Epithelial cell of proximal tubule (primary cell): ENCODE measurements at places on chromosomes 1 and 21. TPM values are rescaled to one million over a fixed set of nuclear protein-coding genes. Genes with fewer than 3 reads are reported as not detected.

The OR2T35 gene
- total RNA-seq = not detected in 2 replicates

The TMEM269 gene
- total RNA-seq = not detected in 2 replicates

The PLA2G2A gene
- total RNA-seq = not detected in 2 replicates

DNA sequence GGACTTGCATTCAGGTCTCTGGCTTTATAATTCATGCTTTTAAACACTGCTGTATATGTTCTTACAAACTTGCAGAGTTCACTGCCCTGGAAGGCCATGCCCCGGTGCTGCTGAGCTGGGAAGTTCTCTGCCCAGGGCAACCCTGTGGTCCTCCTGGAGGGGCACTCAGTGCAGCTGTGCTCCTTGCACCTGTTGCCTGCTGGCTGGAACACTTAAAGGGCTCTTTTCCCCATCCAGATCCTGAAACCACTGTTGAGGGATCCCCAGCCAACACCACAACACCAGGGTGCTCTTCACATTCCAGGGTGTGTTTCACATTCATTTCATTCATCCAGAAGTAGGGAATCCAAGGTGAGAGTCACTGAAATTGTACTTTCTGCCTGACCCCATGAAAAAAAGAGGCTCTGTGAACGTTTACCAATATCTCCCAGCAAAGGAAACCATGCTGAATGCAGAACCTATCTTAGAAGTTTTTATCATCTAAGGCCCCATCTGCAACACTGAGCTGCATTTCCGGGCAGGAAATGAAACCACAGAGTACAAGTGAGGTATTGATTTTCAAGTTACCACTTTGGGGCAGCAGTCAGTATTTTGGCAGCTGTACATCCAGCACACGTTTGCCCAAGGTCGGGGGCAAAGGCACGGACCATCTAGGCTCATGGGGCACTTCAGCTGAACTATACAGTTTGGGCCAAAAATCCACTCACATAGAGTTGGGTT is 16.4 kb upstream of the KIAA0040 start:
- DNase-seq = no peak

The CELA2B gene
- total RNA-seq = not detected in 2 replicates

DNA sequence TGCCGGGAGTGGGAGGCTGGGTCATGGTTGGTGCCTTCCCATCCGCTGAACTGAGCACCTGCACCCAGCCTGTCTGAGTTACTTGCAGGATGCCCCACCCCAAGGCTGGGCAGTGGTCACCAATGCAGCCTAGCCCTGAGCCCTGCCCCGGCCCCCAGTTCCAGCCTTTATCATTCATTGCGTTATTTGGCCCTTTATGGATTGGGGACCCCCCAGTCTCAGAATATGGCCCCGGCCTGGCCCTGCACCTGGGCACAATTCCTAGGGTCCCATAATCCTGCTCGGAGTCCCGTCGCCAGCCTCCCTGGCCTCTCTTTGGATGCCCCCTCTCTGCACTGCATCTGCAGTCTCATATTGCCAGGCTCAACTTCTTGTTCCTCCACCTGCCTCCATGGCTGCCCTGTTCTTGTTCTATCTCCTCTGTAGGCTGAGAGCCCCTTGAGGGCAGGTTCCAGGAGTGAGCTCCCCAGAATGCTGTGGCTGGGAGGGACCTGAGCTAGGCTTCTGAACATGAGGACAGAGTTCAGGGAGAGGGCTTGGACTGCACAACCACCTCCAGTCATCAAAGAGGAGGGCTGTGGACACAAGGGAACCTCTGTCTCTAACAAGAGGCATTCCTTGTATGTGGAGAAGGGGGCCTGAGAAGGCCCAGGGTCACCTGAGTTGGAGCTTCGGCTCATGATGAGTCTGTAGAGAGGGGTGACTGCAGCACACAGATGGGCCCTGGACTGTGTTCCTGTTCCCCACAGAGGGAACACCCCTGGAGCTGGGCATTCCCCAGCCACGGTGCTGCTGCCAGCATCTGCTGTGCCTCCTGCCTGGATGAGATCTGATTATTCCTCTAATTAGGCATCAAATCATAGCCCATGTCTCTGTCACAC is 1.1 kb upstream of the KNCN start:
- DNase-seq = no peak

DNA sequence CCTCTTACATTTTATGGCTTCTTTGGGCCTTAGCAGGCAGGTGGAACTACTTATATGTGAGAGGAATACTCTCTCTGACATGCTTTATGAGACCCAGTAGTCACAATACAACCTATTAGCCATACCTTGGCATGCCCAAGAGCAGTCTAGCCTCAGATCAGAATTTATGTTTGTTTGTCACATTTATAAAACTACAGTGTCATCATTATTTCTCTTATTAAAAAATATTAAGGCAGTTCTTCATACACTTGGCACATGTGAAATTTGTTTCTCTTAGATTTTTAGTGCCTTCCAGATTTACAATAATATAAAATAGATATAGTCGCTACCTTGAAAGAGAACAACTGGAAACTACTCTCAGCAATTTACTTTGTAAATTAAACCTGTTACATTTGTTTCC is 118.5 kb downstream of the LRRC40 start:
- no peak for DNase-seq

The TMEM240 gene
- 1.6 and 1.7 TPM in 2 replicates for total RNA-seq

The OR2T27 gene
- total RNA-seq = not detected in 2 replicates

- DNase-seq = no peak
Measured at GRCh38 chr1:88191917-88192316, 492.2 kb upstream of the PKN2 start.

The KRTAP21-3 gene
- not detected in 2 replicates for total RNA-seq

The ICOSLG gene
- total RNA-seq = 0.29 and 2.7 TPM in 2 replicates

GRCh38 chr1:217089361-217090014 is 366.3 kb upstream of the ESRRG start:
- DNase-seq = no peak

DNA sequence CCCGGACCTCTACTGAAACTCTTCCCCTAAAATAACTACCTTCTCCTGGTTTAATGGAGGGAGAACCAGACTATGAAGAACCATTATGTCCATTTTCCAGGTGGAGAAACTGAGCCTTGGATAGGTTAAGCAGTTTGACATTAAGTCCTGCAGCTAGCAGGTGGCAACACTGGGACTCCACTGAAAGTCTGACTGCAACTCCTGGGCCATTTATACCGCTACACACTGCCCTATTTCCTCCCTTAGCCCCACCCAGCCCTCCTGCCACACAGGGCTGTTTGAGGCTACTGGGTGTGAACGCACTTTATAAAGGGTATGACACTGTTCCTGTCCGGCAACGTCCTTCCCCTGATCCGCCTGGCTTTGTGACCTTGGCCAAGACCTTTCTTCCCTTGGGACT is 511 bp upstream of the INPP5B start:
- no peak for DNase-seq

GRCh38 chr1:237736372-237737029 is 154.2 kb downstream of the ZP4 start:
- no peak for DNase-seq

The CYYR1 gene
- 1.3 and 3.7 TPM in 2 replicates for total RNA-seq

GRCh38 chr1:226827968-226828513 is 42.4 kb upstream of the PSEN2 start:
- DNase-seq = peak; percentile 29

DNA sequence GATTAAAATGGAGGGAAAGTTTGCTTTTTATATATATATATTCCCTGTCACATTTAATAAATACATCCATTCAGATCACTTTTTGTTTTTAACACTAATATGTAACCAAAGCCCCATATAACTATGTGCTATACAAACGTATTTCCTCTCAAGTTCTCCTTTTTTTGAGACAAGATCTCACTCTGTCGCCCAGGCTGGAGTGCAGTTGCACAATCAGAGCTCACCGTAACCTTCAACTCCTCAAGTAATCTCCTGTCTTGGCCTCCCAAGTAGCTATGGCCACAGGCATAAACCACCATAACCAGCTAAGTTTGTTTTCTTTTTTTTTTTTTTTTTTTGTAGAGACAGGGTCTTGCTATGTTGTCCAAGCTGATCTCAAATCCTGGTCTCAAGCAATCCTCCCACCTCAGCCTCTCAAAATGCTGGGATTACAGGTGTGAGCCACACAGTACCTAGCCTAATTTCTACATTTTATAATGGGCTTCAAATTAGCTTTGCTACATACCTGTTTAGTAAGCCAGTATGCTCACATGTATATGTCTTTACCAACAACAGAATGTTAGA is 120.0 kb downstream of the TGFBR3 start:
- no peak for DNase-seq

- no peak for DNase-seq
Measured at GRCh38 chr1:85580872-85581801, 576 bp downstream of the CCN1 start.

The ARHGEF2 gene
- 62.5 and 89.7 TPM in 2 replicates for total RNA-seq

GRCh38 chr1:93690341-93690740 is 8.7 kb upstream of the BCAR3 start:
- DNase-seq = no peak

DNA sequence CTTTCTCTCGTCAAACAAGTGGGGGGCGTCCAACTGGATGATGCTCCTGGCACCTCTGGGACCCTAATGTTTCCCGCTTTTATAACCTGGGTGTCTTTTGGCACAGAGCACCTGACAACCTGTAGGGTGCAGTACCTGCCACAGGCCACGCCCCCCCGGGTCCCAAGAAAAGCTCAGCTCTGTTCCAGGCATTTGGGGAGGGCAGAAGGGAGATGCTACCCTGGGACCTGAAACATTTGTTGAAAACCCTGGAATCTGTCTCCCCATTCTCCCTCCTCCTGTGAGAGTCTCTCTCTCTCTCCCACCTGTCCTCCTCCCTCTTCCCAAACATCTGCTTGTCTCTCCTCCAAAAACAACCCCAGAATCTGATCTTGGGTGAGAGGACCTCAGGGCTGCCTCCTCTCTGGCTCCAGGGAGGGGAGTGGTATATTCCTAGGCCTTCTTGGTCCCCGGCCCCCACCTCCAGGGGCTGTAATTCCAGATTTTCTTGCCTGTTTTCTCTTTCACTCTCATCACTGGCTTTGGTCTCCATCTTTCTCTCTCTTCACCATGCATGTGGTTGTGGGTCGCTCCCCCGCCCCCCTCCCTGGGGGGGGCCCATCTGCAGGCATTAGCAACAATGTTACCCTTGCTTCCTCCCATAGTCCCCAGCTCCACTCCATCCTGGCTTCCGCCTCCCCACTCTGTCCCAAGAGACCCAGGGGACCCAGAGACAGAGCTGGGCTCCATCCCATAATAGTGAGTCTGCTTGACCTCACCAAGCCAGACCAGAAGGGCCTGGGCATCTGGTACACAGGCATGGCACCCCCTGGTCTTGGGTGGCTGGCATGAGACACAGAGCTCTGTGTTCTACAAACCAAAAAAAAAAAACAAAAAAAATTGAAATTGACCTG is 4.1 kb downstream of the AHDC1 start:
- no peak for DNase-seq

The GJC2 gene
- 0.14 and 0.69 TPM in 2 replicates for total RNA-seq

DNA sequence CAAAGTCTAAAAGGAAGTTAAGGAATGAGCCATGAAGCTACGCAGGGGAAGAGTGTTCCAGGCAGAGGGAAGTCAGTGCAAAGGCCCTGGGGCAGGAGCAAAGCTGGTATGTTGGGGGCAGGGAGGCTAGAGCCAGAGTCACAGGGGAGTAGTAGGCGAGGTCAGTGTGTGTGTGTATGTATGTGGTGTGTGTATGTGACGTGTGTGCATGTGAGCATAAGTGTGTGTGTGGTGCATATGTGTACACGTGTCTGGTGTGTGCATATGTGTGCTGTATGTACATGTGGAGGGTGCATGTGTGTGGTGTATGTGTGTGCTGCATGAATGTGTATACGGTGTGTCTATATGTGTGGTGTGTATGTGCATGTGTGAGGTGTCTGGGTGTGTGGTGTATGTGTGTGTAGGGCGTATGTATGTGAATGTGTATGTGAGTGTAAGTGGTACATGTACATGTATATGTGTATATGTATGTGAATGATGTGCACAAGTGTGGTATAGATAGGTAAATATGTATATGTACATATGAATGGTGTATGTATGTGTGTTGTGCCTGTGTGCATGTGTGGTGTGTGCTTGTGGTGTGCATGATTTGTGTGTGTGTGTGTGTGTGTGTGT is 20.8 kb upstream of the NID1 start:
- no peak for DNase-seq

The SFN gene
- 213 and 239 TPM in 2 replicates for total RNA-seq

DNA sequence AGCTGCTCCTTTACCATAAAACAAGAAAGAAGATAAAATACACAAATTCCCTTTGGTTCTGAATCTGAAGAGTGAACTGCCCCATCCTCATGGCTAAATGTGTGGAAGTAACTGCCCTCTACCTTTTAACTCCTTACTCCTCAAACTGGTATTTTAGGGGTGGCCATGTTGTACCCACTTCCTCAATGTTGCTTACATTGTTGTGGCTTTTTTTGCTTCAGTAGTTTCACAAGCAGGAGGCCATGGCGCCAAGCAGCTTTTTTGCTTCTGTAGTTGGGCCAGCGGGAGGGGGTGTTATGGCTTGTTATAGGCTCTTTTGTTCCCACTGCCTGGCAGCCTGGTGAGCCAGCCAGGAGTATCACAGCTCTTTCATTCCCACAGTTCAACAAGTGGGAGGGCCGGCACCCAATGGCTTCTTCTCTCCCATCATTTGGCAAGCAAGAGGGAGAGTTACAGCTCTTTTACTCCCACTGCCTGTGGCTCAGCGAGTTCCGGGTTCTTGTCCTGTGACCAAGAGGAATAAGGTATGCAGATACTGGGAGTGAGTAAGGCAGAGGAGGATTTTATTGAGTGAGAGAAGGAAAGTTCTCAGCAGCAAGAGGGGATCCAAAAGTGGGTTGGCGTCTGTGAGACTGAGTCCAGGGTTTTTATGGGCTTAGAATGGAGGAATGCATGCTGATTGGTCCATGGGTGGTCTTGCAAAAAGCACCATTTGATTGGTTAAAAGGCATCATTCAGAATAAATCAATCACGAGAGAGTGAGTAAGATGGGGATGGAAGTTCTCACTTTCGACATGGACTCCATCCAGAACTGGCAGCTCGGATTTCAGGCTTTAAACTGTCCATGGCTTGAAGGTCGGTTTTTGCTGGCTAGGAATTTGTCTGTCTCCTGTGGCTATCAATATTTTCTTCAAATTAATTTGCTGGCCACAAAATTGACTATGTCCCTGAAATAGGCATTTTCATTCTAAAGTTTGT is 429.6 kb downstream of the HLX start:
- DNase-seq = no peak

- DNase-seq = peak; percentile 89
Measured at GRCh38 chr1:222798116-222798515, 16.7 kb upstream of the DISP1 start.

The PRAMEF27 gene
- not detected in 2 replicates for total RNA-seq

- DNase-seq = no peak
Measured at GRCh38 chr1:39405358-39405757, 86.1 kb upstream of the BMP8A start.
